ENCODE measurements at places on chromosomes 4 and X.
A peak's percentile ranks its signal among the peaks of the same experiment; 100 is the strongest.

DNA sequence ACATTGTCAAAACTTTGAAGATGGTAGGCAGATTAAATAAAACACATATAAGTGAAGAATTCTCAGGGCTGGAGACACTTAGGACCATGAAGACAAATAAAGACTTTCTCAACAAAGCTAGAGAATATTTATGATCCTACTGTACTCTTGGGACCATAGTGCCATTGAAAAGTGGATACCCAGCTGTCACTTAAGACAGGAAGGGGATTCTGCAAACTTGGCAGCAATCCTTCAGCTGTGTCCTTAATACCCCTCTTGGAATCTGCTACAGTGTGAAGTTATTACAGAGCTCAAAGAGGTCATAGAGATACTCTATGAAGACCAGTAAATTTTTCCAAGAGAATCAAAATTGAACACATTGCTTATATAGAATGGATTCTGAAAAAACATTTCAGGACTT lies 24.3 kb downstream of the PDE5A start:
- DNase-seq, result no peak

DNA sequence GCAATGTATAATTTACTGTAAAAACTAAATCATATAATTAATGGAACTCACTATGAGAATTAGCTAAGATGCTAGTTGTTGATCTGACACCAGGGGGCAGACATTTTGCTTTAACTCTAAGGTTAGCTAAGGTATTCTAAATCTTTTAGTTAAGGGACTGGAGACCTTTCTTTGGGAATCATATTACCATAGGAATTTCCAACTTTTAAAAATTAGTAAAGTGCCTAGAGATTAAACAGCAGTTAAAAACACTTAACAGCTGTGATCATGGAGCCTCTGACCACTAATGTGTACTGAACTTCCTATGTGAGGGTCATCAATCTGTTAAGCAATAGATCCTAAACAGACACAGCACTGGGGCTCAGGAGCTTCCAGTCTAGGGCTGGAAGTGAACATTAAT lies 226.6 kb downstream of the NSUN7 start:
- DNase-seq, result peak; percentile 56

DNA sequence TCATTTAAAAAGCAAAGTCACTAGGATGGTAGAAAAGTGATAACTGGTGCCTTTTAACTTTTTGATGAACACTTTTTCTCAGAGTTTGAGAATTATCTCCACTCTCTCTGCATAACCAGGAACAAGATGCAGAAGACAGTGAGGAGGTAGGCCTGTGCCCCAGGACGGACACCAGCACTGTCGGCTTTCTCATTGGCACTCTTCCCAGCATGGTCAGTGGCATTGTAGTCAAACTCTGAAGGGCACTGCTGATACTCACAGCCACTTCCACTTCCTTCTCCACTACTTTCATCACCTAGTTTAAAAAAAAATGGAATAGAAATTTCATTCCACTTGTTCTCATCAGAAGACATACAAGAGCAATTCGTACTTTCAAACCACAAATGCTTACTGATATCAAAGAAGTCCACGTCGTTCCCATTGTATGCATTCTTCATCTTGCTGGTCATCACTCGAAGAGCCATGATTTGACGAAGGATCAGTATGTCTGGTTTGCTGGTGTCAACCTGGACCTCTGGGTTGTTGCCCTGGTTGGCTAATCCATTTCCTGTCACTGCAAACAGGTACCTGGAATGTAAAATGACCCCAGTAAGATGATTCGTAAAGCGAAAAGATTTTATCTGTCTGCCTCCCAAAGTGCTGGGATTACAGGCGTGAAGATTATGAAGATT lies 84.8 kb upstream of the TFDP3 start:
- no peak for DNase-seq

GRCh38 chr4:7003879-7004240 lies 39.3 kb upstream of the TADA2B start:
- DNase-seq, result no peak

- no peak for DNase-seq
Measured at GRCh38 chr4:6703786-6704185, 5.9 kb downstream of the MRFAP1L1 start.

All from NCI-H146 (cell line).